Suppressor macrophage treated with lipopolysaccharide for 4 hours (primary cell): ENCODE measurements at places on chromosomes 4 and X.

DNA sequence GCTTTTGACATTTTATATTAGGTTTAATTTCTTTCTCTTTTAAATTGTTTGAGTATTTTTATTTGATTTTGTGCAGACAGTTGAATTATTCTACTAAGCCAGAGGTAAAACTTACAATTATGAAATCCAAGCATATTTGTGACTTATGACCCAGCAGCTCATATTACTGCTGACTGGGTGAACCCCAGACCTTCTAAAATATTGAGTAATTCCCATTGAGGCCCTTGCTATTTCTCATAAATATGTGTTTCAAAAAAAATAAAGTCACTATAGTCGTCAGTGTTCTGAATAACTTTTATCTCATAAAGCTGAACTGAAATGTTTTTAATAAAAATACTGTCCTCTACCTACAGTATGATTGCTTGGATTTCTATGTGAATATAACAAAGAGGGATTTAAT is 303.1 kb downstream of the IQCM start:
- no peak for DNase-seq

GRCh38 chr4:5276475-5277075 is 225.3 kb downstream of the STK32B start:
- no peak for DNase-seq

- no peak for DNase-seq
Observed at GRCh38 chr4:135485371-135485770, 1283.8 kb upstream of the PABPC4L start.

GRCh38 chr4:151674804-151675391 is 85.9 kb downstream of the GATB start:
- no peak for DNase-seq

- DNase-seq, result peak; percentile 36
Observed at GRCh38 chr4:68183417-68183816, 53.7 kb upstream of the TMPRSS11F start.

DNA sequence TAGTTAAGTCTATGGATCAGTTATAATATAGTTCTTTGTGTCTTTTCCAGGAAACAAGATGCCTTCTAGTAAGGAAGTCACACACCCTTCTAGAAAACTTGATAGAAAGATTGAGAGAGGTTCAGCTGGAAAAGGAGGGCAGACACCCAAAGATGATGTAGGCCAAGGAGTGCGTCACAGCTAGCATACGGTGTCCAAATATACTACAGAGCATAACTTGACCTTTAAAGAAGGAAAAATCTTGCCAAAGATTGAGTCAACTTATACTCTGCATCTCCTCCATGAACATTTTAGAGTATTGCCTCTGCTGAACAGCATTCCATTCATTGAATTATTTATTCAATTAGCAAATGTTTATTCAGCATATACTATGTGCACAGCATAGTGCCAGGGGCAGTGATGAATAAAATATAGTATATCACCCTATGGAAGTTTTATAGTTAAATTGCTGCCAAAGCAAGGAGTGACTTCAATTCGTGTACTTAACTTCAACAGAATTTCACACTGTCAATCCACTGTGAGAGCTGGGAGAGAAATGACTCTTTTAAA is 51.9 kb upstream of the SLC6A14 start:
- DNase-seq, result no peak

DNA sequence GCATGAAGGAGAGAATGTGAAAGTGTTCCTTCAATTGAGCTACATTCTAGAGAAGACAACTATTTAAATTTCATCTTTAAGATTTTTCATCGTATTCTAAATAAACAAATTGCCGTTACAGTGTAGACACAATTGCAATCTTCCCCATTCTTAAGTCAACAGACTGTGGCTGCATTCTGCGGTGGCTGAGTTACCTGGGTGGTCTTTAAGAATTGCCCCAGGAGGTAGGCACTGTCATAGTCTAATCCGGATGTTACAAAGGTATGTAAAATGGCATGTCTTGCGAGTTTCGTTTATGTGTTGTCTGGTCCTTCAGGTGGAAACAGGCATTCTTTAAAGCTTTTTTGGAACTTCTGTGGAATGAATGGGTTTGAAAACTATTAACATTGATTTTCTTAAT is 586.1 kb upstream of the PITX2 start:
- no peak for DNase-seq

DNA sequence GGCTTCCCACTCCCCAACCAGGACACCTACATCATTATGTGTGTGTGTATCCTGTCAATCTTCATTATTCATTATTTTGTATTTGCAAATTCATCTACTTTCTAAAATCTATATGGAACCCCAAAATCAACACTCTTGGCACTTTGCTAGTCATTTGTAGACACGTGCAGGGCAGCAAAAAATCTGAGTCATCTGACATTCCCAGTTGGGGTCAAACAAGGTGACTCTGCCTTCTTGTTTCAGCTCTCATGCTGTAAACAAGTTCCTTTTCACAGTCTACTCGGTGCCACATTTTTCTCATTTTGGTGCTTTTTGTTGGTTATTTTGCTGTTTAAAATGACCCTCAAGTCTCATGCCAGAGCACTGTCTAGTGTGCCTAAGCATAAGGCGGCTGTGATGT is 5.9 kb downstream of the MRFAP1L1 start:
- DNase-seq, result no peak

DNA sequence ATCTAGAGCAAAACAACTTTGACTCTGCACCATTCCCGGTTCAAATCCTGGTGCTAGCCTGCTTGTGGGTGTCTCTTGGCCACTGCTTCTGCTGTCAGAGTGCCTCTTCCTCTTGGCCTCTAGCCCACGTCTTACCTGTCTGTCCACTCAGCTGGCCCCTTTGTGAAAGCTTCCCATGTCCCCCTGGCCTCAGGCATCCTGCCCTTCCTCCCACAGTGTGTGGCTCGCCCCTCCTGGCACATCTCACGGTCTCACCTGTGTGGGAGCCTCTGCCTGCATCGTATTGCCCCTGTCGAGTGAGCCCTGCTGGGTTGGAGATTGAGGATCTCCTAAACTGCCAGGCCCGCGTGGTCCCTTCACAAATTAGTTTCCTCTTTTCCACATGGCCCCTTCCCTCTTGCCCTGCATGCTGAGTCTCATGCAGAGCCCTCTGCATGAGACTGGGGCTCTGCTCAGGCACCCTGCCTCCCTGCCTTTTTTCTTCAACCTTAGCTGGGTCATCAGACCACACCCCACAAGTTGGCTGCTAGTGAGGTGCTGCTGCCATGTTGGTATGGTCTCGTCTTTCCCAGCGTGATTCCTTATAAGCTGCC is 53.7 kb upstream of the TADA2B start:
- DNase-seq, result no peak

- DNase-seq, result no peak
Observed at GRCh38 chr4:183304067-183304466, 16.0 kb downstream of the CLDN22 start.
